ENCODE measurements at places on chromosomes 6 and 20.

DNA sequence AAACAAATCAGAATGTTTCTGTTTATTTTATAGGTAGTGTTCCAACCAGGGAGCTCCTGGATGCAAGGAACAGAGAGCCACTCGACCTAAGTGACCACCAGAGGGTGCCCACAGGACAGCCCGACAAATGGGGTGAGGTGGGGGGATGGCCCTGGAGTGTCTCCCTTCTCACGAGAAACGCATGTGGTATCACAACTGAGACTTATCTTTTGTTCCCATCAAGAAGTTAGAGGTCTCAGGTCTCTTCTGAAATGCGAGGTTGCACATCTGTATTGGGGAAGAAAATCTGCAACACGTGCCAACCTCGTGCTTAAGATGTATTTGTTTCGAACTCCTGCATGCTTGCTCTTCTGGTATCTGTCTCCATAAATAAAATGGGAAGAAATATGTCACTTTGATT is 104.0 kb downstream of the ISM1 start:
- DNase-seq = no peak

GRCh38 chr20:942611-943010 is 26.5 kb upstream of the ANGPT4 start:
- no peak for DNase-seq

DNA sequence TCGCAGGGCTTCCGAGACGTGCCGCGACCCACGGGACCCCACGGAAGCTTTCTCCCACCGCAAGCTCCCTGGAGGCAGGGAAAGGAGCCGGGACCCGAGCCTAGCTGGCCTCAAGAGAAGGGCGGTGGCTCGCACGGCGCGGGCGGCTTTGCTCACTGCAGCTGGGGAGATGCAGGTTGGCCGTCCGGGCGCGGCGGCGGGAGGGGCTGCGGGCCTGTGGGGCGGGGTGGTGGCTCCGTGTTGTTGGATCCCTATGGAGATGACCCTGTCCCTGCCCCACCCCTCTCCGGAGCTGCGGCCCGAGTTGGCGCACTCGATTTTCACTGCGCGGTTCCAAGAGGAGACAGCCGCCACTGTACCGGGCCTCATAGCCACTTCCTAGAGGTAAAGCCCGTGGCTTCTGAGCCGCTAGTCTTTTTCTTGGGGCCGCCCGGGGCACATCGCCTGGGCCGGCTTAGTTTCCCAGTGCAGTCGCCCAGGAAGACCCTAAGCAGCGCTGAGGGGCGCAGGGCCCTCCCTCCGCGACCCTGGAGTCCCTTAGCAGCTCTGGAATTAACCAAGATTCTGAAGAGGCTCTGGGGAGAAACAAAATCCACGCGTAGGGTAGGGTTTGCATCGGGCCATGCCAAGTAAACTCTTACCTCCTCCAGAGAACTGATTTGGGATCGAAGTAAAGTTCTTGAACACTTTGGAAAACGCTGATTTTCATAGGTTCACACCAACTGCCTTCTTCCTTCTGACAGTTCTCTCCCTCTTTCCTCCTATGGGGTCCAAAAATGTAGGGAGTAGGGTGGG is at the start of gene ECT2L:
Gene ECT2L (plus strand): TSS at position 279 of the 795 bp plus-strand sequence. CDS start 17,188 bp downstream, outside the sequence.
- DNase-seq = no peak

DNA sequence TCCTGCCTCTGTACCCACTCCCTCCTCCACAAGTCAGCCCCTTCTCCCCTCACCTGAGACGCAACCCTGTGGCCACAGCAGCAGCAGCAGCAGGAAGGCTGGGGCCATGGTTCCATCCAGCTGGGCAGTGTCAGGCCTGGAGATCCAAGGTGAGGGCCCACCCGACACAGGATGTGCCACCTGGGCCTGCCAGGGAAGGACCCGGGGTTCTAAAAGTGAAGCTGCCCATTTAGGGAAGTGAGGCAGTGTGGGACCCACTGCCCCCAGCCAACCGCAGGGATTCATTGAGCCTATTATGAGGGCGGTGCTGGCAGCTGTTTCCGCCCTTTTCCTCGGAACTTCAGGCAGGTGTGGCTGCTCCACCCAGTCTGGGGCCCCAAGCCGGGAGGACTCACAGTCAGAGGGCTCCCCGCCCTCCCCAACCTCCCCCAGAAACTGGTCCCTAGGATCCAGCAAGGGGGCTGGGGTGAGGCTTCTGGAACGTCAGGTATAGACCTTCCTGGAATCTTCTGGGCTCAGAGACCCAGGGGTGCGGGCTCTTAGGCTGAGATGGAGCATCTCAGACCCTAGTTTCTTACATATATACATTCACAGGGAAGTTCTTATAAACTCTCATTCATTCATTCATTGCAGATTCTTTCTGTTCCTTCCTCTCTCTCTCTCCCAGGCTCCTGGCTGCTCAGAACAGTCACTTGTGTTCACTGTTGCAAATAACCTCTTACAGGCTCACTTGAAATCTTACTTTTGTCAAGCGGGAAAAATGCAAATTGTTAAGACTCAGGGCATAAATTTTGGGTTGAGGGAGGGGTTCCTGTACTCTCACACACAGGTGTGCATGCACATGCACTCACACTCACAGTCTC is at the start of gene TREML2:
Gene TREML2 (minus strand): TSS at position 249 of the 863 bp plus-strand sequence. CDS start 141 bp downstream, at position 108.
- no peak for DNase-seq

GRCh38 chr20:56453352-56453751 is 15.1 kb upstream of the RTF2 start:
- DNase-seq = no peak

GRCh38 chr6:164827537-164827936 is 481.9 kb downstream of the C6orf118 start:
- DNase-seq = no peak

DNA sequence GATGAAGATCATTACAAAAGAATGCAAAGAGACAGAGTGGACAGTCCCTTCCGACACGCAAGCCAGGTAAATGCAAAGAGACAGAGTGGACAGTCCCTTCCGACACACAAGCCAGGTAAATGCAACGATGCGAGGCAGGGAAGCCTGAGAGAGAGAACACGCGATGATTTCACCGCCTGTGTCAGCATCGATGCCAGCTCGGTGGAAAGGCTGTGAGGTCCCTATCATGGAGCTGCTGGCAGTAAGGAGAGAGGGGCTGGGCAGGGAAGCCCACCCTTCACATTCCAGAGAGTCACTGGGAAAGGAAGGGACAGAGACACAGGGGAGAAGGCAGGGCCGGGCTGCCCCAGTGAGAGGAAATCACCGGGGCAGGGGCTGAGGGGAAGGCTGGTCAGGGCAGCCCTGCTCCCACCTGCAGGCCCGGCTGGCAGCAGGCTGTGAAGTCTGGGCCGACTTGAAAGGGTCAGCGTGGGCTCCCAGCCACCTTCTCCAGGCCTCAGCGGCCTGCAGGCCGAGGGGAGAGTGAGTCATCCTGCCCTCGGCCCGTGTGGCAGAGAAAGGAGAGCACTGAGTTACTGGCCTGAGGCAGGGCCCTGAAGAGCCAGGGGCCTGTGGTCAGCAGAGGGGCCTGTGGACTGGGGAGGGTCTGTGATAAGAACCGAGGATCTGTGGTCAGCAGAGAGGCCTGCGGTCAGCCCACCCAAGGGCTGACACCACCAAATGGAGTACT is 80.4 kb downstream of the DACT2 start:
- no peak for DNase-seq

- DNase-seq = no peak
Observed at GRCh38 chr6:125859727-125860126, 69.0 kb downstream of the NCOA7 start.

DNA sequence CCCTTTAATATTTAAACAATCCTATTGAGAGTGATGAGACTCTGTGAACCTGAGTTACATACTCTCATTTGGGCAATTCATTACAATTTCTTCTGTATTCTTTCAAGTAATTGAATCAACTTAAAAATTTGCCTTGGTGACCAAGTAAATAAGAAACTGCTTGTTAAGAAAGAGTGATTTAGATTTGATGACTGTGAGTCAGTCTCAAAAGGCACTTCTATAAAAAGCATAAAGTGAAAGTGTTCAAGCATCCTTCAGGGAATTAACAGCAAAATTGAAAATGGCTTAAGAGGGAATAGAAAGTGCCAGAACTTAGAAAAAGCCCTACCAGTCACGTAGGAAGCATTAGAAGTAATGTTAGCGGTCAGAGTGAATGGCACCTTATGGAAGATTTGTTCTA is 654.7 kb downstream of the EPM2A start:
- DNase-seq = no peak

GRCh38 chr6:130922922-130923321 is 95.7 kb downstream of the SMLR1 start:
- DNase-seq = no peak

GRCh38 chr20:35508493-35509218 is 20.8 kb downstream of the C20orf173 start:
- DNase-seq = no peak

DNA sequence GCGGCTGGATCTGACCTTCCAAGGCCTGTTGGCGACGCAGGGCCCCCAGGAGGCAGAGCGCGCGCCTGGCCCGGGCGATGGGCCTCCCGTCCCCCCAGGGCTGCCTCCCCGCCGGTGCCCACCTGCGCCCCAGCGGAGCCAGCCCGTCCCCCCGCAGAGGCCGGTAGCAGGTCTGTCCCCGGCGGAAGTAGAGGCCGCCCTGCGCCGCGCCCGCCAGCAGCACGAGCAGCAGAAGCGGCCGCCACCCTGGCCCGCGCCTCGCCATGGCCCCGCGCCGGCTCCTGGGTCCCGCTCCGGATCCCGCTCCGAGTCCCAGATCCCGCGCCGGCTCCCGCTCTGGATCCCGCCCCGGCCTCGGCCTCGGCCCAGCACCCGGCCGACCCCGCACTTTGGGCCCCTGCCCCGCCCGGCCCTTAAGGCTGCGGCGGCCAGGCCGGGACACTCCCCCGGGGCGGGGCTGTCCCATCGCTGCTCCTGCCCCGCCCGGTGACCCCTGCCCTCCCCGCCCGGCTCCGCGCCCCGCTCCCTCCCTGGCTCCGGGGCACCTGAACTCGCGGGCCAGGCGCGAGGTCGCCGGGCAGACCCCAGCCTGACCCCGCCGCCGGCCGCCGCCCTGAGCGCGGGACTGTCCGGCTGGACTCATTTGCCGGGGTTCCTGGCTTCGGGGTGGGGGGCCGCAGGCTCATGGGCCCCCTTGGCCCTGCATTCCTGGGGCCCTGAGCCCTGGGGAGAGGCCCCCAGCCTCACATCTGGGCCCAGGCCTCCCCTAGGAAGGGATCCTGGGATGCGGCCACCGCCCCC is at the start of gene CTSZ:
Gene CTSZ (minus strand): TSS at position 391 of the 801 bp plus-strand sequence. CDS start 126 bp downstream, at position 265.
- DNase-seq = no peak

- no peak for DNase-seq
Observed at GRCh38 chr20:47612670-47613069, 111.0 kb downstream of the NCOA3 start.

DNA sequence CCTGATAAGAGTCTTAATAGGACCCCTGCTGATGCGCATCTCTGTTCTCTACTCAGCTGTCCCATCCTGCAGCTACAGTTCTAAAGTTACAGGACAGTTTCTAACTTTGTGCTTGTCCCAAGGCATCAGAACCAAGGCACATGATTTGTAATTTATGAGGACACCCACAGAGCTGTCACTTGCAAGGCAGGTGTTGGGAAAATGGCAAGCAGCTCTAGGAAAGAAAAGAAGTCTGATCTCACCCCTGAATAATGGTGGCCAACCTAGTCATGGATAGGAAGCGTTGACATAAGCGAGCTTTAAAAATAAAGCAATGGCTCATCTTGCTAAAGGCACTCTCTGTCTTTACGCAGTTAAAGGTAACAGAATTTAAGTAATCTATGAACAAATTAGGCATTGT is 127.6 kb upstream of the VGLL2 start:
- DNase-seq = no peak

DNA sequence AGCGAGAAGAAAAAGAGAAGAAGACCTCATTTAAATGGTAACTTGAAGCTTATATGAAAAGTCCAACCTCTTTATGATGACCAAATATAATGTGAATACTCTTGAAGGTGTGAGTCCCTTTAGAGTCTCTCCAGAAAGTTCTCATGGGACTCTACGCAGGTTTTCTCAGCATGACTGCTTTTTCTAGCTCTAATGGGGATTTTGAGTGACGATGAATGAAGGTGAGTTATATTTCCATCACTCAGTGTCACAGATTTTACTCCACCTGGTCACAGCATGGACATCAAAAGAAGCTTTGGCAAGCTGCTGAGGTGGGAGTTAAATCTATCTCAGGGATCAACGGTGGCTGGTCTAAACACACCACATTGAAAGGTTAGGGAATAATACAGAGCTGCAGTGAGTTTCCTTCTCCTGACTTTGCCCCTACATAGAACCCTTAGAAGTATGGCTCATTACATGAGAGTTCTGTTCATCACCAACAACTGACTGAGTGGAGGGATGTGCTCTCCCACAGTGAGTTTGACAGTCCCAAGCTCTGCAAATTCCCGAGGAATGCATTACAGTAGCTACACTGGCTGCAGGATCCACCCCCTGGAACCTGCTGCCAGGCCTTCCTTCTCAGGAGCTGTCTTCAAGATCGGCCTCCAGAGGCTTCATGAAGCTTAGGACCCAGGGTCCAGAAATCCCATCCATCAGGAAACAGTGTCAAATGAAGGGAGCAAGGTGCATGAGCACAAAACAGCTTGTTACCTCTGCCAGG is 126.8 kb downstream of the FOXC1 start:
- DNase-seq = no peak

DNA sequence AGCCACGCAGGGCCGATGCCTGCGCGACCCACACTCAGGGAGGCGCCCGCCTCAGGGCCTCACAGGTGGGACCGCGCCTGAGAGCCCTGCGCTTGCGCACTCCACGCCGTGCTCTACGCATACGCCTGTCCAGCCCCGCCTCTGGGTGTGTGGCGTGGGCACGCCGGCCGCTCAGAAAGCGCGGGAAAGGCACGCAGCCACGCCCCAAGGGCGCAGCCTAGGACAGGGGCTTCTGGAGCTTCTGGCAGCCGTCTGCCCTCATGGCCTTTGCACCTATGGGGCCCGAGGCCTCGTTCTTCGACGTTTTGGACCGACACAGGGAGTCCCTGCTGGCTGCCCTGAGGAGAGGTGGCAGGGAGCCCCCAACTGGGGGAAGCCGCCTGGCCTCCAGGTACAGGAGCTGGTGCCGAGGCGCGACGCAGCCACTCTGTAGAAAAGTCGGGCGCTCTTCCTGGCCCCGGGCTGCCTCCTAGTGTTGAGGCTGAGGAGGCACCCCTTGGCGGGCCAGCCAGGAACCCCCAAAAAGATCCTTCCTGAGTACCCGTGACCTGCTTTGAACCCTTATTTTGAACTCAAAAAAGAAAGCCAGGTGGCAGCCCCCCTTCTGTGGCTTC is at the start of gene SPO11:
Gene SPO11 (plus strand): TSS at position 196 of the 614 bp plus-strand sequence. CDS start 65 bp downstream, at position 261.
- DNase-seq = no peak

GRCh38 chr20:49587111-49587570 is 19.2 kb upstream of the PTGIS start:
- no peak for DNase-seq

GRCh38 chr20:1434571-1435336 is 31.9 kb downstream of the NSFL1C start:
- peak; percentile 79 for DNase-seq

GRCh38 chr20:34798871-34799270 is 26.6 kb downstream of the NCOA6 start:
- no peak for DNase-seq

GRCh38 chr6:158954753-158955152 is 45.2 kb downstream of the RSPH3 start:
- DNase-seq = no peak

All from skeletal muscle cell (primary cell).